ENCODE measurements at places on chromosomes 5 and 9.

GRCh38 chr5:114500756-114501155 is 138.9 kb downstream of the KCNN2 start:
- DNase-seq: no peak

- DNase-seq: no peak
Observed at GRCh38 chr9:91907484-91908292, 42.3 kb downstream of the ROR2 start.

- no peak for DNase-seq
Observed at GRCh38 chr5:76626738-76627137, 3.5 kb upstream of the F2RL2 start.

GRCh38 chr9:114633438-114634089 is 22.5 kb downstream of the TMEM268 start:
- no peak for DNase-seq

DNA sequence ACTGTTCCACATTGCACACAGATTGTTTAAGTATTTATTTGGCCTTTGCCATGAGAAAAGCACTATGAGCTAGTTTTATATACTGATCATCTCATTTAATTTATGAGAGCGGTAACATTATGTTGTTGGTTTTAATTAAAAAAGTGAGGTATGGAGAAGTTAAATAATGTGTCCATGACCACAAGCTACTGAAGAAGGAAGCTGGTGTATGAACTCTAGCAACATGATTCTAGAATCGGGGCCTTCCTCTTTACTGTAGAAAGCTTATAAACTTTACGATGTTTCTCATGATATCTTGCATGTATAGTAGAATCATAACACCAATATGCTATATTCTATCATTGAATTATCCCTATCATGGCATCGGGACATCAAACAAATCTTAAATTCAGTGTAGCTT is 52.9 kb upstream of the CDH18 start:
- DNase-seq: no peak

DNA sequence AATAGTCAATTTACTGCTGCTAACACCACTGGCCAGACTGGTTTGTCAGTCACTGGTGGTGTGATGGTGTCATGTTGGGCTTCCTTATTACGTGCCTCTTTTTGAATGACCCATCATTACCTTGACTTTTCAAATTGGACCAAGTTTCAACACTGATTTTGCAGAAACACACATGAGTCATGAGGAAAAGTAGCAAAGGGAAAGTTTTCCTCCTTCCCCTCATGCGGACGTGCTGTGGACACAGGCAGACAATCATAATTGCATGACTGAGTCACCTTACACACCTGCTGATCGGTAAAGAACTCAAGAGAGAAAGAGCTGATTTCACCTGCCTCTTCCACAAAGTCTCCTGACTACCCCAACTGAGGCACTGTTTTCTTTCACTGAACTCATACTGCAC is 324.5 kb downstream of the ARRDC3 start:
- no peak for DNase-seq

DNA sequence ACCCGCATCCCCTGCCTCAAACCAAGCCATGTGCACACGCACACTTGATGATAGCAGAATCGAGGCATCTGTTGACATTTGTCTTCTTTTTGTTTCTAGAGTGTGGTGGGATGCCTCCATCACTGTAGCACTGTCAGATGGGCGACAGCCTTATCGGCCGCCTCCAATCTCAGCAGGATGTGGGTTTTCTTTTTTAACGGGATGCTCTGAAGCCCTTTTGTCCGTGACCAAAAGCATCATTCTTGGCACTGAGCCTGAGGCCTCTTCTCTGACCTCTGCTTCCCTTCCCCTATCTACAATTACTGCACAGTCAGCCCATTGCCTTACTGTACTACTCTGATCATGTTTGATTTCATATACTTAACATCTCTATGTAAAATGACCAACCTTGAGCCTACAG is 78.3 kb downstream of the LMNB1 start:
- no peak for DNase-seq

GRCh38 chr9:108483676-108484075 is 372.1 kb downstream of the ACTL7B start:
- no peak for DNase-seq

- DNase-seq: no peak
Observed at GRCh38 chr5:10445352-10445751, 3.7 kb downstream of the ROPN1L start.

GRCh38 chr5:179264053-179264782 is 81.0 kb downstream of the ADAMTS2 start:
- DNase-seq: no peak

DNA sequence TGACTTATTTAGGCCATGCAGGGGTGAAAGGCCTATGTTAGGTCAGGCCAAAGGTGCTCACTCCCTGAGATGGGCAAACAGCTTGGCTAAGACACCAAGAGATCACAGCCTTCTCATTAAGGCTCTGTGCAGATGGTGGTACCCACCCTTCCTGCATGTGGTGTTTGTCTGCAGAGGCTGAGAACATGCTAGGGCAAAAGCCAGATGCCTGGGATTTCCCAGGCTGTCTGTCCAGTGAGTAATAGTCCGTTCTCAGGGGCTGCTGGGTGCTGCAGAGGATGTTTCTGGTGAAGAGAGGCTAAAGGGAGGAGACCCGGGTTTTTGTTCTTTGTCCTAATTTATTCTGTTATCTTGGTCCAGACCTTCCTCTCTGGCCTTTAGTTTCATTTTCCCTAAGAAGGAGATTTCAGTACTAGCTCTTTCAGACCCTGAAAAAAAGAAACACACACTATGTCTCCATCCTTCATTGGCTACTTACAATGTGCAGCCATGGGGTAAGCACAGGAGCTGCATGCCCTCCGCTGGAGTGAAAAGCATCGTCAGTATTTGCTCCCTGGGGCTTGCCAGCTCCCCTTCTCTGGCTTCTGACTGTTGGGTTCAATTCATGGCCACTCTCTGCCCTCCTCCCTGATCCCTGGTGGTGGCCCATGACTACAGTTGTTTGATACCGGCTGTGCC is 23.4 kb upstream of the GLRA1 start:
- no peak for DNase-seq

- no peak for DNase-seq
Observed at GRCh38 chr9:77751341-77752091, 103.4 kb upstream of the GNA14 start.

DNA sequence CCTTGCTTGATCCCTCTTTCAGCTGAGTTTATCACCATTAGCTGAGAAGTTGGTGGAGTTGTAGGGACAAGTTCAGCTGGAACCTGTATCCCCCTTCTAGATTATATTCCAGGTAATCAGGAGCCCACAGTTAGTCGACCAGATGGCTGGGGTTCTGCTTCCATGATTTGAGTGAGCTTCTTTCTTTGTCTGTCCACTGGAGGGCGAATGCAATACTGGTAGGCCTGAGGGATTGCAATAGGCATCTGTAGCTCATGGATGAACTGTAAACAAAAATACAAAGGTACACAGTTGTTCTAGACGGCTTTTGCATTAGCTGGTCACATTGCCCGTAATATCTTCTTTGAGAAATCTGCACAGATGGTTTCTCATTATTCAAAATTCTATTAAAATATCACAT is 88.9 kb downstream of the PCSK5 start:
- no peak for DNase-seq

GRCh38 chr5:38830521-38831051 is 15.2 kb upstream of the OSMR start:
- no peak for DNase-seq

GRCh38 chr5:73507062-73507461 is 8.8 kb downstream of the BTF3 start:
- DNase-seq: no peak

DNA sequence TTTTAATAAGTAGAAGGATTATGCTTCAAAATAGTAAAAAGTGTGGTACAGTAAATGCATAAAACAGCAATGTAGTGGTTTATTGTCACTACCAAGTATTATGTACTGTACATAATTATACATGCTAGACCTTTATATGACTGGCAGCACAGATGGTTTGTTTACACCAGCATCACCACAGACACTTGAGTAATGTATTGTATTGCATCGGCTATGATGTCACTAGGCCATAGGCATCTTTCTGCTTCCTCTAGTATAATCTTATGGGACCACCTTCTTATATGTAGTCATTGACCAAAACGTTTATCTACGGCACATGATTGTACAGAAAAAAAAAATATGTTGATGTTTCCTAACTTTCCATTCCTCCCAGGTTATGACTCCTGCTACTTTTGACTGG is 31.9 kb upstream of the SSBP2 start:
- DNase-seq: no peak

- DNase-seq: no peak
Observed at GRCh38 chr5:103037673-103038455, 82.1 kb downstream of the GIN1 start.

GRCh38 chr9:137276473-137277328 is 825 bp upstream of the TOR4A start:
- no peak for DNase-seq

DNA sequence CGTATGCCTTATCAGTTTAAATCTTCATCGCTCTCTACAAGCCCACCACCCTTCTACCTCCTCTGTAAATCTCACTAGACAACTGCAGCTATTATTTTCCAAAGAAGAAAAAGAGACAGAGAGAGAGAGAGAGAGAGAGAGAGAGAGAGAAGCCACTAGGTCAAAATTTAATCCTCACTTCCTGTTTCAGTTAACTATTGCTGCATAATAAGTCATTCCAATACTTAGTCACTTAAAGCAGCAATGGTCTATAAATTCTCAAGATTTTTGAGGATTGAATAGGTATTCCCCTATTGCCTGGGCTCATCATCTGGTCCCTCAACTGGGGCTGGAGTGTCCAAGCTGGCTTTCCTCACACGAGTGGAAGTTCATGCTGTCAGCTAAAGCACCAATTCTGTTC is 68.8 kb downstream of the ITGA1 start:
- DNase-seq: no peak

DNA sequence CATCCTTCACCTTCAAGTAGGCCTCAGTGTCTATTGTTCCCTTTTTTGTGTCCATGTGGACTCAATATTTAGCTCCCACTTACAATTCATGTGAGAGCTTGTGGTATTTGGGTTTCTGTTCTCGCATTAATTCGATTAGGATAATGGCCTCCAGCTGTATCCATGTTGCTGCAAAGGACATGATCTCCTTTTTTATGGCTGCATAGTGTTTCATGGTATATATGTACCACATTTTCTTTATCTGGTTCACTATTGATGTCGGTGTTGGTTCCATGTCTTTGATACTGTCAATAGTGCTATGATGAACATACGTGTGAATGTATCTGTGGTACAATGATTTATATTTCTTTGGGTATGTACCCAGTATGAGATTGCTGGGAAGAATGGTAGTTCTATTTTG is 113.7 kb downstream of the FGF18 start:
- DNase-seq: no peak

DNA sequence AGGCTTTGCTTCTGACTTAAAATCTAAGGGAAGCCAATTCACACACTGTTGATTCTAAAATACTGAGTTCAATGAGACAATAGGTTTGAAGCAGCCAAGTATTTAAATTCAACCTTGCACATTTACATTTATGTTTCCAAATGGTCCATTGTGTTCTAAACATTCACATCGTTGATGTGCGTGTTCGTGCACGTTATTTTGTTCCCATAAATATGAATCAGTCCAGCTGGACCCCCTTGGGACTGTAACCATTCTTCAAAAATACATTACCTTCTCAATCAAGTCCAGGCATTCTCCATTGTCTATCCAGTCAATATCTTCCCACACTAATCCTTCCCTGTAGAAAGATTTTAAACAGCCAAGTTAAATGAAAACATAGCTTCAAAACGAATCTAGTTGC is 146.4 kb upstream of the RETREG1 start:
- no peak for DNase-seq

DNA sequence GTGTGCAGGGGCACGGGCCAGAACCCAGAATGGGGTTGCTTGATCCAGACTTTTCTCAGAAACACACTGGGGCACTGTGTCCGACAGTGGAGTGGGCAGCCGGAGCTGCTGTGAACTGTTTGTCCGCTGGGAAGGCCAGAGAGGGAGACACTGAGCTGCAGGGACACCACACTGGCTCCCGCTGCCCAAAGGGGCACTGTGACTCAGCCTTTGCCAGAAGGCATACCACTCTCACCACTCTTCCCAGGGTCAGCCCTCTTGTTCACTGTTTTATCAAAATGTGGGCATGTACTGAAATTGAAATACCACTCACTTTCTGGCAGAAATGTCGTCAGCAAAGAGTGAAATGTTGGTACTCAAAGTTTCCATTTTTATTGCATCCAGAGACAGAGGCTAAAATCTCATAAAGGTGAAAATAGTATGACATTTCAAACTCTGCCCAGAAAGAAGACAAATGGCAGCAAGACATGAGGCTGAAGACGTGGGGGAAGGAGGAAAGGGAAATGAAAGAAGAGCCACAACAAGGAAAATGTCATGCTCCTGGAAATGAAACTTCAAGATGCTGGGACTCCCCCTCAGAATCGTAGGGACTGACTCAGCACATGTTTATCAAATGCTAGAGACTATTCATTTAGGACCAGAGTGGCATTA is 4.5 kb upstream of the IL7R start:
- DNase-seq: no peak

GRCh38 chr5:172672681-172673080 is 31.6 kb downstream of the NEURL1B start:
- no peak for DNase-seq

DNA sequence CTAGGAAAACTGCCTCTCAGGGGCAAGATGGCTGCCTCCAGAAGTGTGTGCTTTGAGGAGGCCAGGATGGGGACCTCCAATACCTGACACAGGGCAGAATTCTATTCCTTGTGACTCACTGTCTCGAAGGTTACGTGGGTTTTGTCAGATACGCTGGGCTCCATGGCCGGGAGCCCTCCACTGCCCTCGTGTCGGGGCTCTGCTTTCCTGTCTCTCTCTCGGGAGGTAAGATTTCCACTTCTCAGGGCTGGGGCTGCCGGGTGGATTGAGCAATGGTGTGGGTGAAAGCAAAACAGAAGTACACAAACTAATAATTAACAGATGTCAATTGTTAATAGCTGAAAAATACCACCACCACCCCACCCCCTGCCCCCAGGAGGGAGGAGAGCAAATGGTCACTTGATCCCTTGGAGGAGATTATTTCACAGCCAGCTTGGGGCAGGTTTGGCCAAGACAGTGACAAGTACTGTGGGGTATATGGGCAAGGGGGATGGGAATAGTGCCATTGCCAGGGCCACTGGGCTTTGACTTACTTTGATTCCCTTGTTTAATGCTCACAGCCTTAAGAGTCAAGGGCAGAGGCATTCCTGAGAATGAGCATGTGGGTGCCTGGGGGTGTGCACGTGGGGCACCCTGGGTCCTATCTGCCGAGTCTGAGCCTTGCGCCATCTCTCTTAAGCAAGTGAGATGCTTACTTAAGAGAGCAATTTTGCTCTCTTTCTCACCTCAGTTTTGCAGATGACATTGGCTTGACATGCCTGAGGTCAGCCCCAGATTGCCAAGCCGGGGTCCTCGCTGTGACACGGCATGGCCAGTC is 28.8 kb upstream of the DAB2IP start:
- DNase-seq: no peak

DNA sequence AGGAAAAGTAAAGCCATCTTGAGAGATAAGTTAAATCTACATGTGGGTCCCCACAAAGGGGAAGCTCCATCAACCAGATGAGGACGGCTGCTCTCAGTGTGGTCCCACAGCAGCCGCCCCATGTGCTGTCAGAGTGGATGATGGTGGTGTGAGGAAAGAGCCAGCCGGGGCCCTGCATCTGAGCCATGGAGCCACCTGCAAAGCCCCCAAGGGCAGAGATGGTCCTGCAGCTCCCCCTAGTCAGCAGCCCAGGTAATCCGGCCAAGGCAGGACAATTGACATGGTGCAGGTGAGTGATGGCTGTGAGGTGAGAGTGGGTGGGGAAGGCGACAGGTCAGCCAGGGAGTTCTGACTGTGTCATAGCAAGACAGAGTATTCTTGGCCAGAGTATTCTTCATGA is 458.8 kb downstream of the ICE1 start:
- no peak for DNase-seq

- DNase-seq: no peak
Observed at GRCh38 chr5:82817897-82818676, 259.1 kb downstream of the TMEM167A start.

- no peak for DNase-seq
Observed at GRCh38 chr5:151024440-151025249, 4.3 kb downstream of the GPX3 start.
